ENCODE measurements at places on chromosomes 13 and 19.

DNA sequence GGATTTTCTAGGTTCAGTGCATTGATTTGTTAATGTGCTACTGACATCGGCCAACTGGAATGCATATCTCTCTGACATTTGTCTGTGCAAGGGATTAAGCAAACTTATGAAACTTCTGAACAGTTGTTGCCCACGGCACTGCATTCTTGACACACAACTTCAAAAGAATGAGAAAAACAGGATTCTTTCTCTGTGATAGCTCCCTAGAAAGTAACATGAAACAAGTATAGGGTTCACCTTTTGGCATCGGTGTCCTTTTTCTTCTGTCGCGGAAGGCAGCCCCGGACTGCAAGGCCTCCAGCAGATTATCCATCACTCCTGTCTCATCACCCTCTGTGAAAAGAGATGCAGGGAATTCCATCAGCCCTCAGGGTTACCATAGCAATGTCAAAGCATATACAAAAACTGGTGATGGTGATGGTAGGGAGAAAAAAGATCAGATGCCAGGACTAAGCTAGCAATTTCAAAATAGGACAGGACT is 389.2 kb downstream of the DIAPH3 start:
- no peak for DNase-seq

DNA sequence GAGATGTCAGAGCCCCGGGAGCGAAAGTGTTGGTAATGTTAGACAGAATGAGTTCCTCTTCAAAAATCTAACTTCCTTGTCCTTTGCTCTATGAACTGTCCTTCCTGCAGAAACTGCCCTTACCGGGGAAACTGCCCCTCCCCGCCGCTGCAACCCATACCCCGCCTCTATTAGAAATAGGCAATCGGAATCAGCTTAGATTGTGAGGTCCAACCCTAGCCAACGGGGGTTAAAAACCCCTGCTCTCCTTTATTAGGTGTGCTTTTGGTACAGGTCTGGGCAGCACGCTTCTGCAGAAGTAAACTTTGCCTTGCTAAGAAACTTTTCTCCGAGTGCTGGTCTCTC is 11.5 kb upstream of the CAPNS1 start:
- no peak for DNase-seq

- DNase-seq, result no peak
Measured at GRCh38 chr13:75935805-75936204, 299.7 kb downstream of the LMO7 start.

DNA sequence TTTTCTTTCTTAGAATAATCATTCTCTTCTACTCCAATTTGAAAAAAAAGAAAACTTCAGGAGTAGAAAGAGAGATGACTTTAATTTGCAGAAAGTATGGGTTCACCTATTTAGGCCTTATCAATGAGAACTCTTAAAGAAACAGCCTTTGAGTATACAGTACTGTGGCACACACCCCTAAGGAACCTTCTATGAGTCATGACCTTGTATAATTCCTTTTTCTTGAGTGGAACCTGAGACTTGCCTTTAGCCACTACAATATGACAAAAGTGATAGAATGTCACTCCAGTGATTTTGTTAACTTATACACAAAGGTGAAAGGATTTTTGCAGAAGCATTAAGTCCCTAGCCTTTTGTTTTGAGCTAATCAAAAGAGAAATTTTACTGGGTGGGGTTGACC is 58.7 kb downstream of the ITGBL1 start:
- DNase-seq, result no peak
